ENCODE measurements at places on chromosomes 11 and 22. TPM values are rescaled to one million over a fixed set of nuclear protein-coding genes. Genes with fewer than 3 reads are reported as not detected.

GRCh38 chr11:3853899-3854659, 1.4 kb upstream of the STIM1 start:
- peak; percentile 61 for DNase-seq

- peak; percentile 53 for DNase-seq
Measured at GRCh38 chr11:57213342-57214097, 23.5 kb downstream of the APLNR start.

- DNase-seq: peak; percentile 61
Measured at GRCh38 chr11:32172848-32173834, 82.3 kb downstream of the RCN1 start.

GRCh38 chr11:115080923-115081680, 402.8 kb downstream of the NXPE2 start:
- no peak for DNase-seq

DNA sequence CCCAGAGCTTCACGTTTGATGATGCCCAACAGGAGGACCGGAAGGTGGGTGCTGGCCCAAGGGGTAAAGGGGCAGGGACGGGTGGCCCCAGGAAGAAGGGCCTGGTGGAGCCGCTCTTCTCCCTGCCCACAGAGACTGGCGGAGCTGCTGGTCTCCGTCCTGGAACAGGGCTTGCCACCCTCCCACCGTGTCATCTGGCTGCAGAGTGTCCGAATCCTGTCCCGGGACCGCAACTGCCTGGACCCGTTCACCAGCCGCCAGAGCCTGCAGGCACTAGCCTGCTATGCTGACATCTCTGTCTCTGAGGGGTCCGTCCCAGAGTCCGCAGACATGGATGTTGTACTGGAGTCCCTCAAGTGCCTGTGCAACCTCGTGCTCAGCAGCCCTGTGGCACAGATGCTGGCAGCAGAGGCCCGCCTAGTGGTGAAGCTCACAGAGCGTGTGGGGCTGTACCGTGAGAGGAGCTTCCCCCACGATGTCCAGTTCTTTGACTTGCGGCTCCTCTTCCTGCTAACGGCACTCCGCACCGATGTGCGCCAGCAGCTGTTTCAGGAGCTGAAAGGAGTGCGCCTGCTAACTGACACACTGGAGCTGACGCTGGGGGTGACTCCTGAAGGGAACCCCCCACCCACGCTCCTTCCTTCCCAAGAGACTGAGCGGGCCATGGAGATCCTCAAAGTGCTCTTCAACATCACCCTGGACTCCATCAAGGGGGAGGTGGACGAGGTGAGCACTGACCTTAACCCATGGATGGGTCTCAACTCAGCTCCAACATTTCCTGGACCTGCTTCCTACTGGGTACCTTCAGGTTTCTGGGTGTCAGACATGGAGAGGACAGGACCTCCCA, 2.0 kb downstream of the RIC8A start:
- no peak for DNase-seq

GRCh38 chr11:117891362-117891761, 14.9 kb upstream of the FXYD6 start:
- no peak for DNase-seq

DNA sequence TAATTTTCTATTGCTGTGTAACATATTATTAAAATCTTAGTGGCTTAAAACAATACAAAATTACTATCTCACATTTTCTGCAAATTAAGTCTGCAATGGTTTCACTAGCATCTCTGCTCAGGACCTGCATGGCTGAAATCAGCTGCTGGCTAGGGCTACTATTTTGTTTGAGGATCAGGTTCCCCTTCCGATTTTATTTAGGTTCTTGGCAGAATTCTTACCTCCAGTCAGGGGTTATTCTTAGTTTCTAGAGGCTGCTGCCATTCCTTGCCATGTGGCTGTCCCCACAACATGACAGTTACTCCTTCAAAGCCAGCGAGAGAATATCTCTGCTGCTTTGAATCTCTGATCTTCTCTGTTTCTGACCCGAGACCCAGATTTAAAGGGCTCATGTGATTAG, 424.5 kb upstream of the ANO5 start:
- no peak for DNase-seq

- DNase-seq: no peak
Measured at GRCh38 chr11:93510196-93510873, 32.9 kb downstream of the SMCO4 start.

Gene TPP1
- 56.7 TPM for total RNA-seq

Gene CHRM1
- not detected for total RNA-seq

Gene GAL3ST1
- total RNA-seq: 0.47 TPM

Gene NRXN2
- total RNA-seq: 3.1 TPM

Data from right cardiac atrium (tissue), 5 donors.